Activated gamma-delta T cell treated with anti-CD3 and anti-CD28 coated beads, Interleukin-2, amount 50 U/mL, for 16 hours (primary cell): ENCODE measurements at places on chromosomes 4 and X.

DNA sequence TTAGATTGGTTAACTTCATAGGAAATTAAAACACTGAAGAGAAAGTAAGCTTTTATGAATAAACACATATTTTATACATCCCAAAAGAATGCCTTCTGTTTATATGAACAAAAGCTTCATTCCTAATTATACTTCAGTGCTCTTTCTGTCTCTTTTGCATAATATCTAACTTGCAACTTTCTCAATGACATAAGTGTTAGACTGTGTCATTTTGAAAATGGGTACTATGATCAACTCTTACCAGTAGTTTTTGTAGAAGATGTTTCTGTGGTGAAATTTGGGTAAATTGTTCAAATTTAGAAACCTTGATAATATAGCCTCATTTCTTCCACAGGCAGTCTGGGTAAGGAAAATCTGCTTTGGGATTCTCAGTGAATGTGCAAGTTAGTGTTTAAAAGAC is 991.4 kb downstream of the CCSER1 start:
- no peak for DNase-seq

GRCh38 chr4:182829196-182829595 is 88.0 kb downstream of the DCTD start:
- no peak for DNase-seq

- no peak for DNase-seq
These were observed 298.9 kb upstream of the PUDP start for GRCh38 chrX:7446815-7447214.

- no peak for DNase-seq
These were observed 31.7 kb upstream of the NFXL1 start for GRCh38 chr4:47945930-47946726.

DNA sequence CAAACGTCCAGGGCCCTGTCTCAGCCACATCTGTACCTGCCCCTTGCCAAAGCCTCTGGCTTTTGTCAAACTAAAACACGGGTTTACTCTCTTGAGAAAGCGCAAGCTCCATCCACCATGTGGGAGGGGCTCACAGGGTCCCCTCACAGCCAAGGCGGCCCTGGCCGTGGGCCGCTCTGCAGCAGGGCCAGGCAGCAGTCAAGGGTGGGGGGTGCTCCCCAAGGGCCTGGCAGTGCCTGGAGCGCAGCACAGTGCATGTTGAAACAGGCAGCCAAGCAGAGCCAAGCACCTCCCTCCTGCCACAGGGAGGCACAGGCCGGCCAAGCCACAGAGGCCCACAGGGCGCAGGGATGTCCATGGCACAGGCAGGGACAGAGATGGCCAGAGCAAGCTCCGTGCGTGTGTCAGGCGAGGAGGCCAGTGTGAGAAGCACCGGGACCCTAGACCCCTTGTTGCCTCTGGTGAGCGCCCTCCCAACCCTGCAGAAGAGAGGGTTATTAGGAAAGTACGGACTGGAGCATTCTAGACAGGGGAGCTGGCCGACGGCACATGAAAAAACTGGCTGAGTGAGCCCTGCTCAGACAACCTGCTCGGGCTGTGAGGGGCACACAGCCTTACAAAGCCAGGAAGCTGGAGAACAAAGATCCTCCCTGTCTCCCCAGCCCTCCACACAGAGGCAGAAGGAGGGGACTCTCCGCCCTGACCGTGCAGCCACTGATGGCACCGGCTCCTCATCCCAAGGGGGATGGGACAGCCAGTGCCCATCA is 39.0 kb downstream of the FAM53A start:
- DNase-seq = no peak

- DNase-seq = no peak
These were observed 93.8 kb downstream of the APBB2 start for GRCh38 chr4:41120297-41121217.

- no peak for DNase-seq
These were observed 39.9 kb downstream of the MSX1 start for GRCh38 chr4:4899202-4899925.

DNA sequence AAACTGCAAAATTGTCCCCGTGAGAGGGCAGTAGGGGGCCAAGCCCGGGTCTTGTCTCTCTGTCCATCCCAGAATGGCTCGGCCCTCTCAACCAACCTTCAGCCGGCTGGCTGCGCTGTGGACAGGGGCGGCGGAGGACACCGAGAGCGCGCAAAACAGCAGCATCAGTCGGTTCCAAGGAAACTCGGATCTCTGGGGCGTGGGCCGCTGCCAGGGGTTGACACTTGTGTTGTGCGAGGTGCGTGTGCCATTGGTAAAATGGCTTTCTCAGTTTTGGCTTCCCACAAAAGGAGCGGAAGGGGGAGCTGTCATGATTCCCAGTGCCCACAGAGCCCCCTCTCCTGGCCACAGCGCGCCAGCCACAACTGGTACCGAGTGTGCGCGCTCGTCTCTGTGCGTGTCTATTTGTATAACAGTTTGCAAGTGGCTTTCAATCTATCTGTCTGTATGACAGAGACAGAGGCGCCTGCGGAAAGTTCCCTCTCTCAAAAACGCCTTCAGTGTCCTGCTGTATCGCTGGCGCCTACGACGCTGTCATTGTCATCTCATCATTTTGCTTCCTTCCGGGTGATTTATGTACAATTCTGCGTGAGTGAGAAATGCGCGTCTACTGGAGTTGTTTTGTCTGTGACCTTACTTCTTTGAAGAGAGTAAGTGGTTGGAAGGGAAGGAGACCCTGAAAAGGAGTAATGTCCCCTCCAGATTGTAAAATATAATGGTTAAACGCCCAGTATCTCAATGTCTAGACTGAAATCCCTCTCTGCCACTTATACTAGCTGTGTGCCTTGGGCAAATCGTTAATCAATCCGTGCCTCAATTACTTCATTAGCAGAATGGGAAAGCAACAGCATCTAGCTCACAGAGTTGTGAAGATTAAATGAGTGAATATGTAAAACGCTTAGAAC is 1.8 kb downstream of the DKK2 start:
- no peak for DNase-seq

DNA sequence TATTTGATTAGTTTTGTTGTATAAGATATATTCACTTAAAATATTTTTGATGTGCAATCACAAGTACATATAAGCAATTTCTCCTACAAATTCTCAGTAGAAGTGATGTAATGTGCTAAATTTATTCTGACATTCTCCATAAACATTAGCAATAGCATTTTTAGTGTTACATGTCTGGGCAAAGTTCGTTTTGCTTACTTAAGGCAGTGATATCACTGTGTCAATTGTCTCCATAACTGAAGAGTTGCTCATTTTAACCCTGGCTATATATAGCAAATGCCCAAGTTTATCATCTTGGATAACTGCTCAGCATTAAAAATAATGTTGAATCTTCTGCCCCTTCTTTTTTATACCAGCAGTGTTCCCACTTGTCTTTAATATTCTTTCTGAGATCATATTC is 340.0 kb upstream of the NDST4 start:
- no peak for DNase-seq

GRCh38 chrX:66020631-66021334 is 19.1 kb downstream of the VSIG4 start:
- DNase-seq = no peak

GRCh38 chrX:104270212-104270611 is 15.5 kb upstream of the ESX1 start:
- no peak for DNase-seq

DNA sequence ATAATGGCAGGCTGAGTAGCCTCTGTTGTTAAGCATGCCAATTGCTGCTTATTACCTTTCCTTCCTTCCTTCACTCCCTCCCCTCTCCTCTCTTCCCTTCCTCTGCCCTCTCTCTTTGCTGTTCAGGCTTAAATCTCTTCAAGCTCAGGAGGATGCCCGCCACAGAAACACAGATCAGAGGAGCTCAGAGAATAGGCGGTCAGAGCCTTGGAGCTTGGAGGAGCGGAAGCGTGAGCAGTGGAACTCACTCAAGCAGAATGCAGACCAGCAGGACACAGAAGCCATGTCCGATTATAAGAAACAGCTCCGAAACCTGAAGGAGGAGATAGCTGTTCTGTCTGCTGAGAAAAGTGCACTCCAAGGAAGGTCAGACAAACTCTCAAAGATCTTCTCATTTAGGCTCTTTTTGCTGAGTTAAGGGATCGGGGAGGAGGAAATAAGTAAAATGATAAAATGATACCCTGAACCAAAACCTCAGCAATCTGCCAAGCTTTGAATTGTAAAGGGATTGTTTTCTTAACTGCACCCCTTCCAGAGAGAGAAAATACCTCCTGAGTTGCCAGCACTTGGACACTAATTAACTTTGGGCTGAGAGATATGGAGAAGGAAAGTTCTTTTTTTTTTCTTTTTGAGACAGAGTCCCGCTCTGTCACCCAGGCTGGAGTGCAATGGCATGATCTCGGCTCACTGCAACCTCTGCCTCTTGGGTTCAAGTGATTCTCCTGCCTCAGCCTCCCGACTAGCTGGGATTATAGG is 20.9 kb downstream of the SPATA18 start:
- DNase-seq = no peak

- DNase-seq = no peak
These were observed 411.3 kb upstream of the EMCN start for GRCh38 chr4:100929135-100929534.

- DNase-seq = no peak
These were observed 7.9 kb upstream of the ADAM29 start for GRCh38 chr4:174910271-174910670.

GRCh38 chr4:96352051-96352517 is 512.2 kb downstream of the PDHA2 start:
- DNase-seq = no peak

- no peak for DNase-seq
These were observed 112.5 kb downstream of the SH3KBP1 start for GRCh38 chrX:19774905-19775304.

DNA sequence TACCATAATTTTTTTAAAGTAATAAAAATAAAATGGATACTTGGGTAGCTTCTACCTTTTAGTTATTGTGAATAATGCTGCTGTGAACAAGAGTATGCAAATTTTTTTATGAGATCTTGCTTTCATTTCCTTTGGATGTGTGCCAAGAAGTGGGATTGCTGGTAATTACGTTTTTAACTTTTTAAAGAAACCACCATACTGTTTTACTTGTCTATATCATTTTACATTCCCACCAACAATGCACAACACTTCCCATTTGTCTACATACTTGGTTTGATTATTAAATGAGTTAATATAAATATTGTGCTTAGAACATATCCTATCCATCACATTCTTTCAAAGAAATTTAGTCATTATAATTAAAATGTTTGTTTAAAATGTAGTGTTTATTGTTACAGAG is 3.9 kb upstream of the SULT1B1 start:
- no peak for DNase-seq

GRCh38 chr4:90415116-90415515 is 287.9 kb downstream of the CCSER1 start:
- DNase-seq = no peak

DNA sequence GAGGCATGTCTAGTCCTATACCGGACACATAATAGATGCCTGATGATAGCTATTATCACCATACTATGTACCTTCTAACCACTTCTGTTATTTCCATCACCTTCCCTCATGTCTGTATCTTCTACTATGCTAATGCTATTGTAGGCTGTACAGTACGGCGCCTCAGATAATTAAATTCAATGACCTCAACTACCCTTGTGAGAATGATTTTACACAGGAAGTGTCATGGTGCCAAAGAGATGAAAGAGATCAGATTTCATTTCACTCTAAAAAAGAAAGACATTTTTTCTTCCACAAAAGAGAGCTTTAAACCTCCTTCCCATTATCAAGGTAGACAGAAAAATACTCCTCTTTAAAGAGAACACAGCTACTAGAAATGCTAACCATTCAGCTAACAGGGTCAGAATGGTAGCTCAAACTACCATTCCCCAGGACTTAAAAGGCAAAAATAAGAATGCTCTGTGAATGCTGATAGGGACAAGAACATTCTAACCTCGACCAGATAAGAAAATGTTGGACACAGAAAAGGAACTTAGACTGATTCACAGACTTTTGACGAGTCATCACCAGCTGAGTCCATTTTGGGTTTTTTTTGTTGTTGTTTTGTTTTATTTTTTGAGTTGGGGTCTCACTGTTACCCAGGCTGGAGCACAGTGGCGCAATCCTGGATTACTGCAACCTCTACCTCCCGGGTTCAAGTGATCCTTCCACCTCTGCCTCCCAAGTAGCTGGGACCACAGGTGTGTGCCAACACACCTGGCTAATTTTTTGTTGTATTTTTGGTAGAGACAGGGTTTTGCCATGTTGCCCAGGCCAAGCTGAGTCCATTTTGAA is 99.2 kb upstream of the RAPGEF2 start:
- no peak for DNase-seq

GRCh38 chrX:64885850-64886249 is 90.4 kb downstream of the ZC4H2 start:
- no peak for DNase-seq

- no peak for DNase-seq
These were observed 104.6 kb downstream of the NBDY start for GRCh38 chrX:56833626-56834025.

GRCh38 chrX:94814216-94814615 is 1140.2 kb downstream of the FAM133A start:
- DNase-seq = no peak
